ENCODE measurements at places on chromosomes 7 and 10. TPM values are rescaled to one million over a fixed set of nuclear protein-coding genes. Genes with fewer than 3 reads are reported as not detected.

GRCh38 chr7:112266595-112267270 lies 60.2 kb downstream of the ZNF277 start:
- no peak overlapping the region for H3K4me3 ChIP-seq
- no peaks in the 10 kb centered on the region for H3K27me3 ChIP-seq
- DNase-seq, result peak; percentile 22
- no peak overlapping the region for H3K27ac ChIP-seq
- no peaks in the 10 kb centered on the region for H3K4me1 ChIP-seq
- no peaks in the 10 kb centered on the region for H3K36me3 ChIP-seq

ANXA8 gene
- polyA plus RNA-seq, result 0.25 TPM

TRIM50 gene
- 0.27 TPM for polyA plus RNA-seq

- no peaks in the 10 kb centered on the region for H3K27me3 ChIP-seq
- no peak overlapping the region for H3K27ac ChIP-seq
- no peaks in the 10 kb centered on the region for H3K4me1 ChIP-seq
- H3K36me3 ChIP-seq, result no peaks in the 10 kb centered on the region
- H3K4me3 ChIP-seq, result no peak overlapping the region
These were observed 243.1 kb downstream of the INHBA start for GRCh38 chr7:41459623-41460261.

- H3K4me3 ChIP-seq, result no peak overlapping the region
- H3K27me3 ChIP-seq, result no peaks in the 10 kb centered on the region
- peak overlapping the region; percentile 89 for H3K27ac ChIP-seq
- no peaks in the 10 kb centered on the region for H3K36me3 ChIP-seq
- H3K4me1 ChIP-seq, result peaks cover 52% of the 10 kb centered on the region
These were observed 81.9 kb downstream of the EGFR start for GRCh38 chr7:55100544-55101327.
